ENCODE measurements at places on chromosomes 2 and 18. TPM values are rescaled to one million over a fixed set of nuclear protein-coding genes. Genes with fewer than 3 reads are reported as not detected.

RESP18 gene
- not detected for total RNA-seq

TNFRSF11A gene
- total RNA-seq, result 0.36 TPM

DNA sequence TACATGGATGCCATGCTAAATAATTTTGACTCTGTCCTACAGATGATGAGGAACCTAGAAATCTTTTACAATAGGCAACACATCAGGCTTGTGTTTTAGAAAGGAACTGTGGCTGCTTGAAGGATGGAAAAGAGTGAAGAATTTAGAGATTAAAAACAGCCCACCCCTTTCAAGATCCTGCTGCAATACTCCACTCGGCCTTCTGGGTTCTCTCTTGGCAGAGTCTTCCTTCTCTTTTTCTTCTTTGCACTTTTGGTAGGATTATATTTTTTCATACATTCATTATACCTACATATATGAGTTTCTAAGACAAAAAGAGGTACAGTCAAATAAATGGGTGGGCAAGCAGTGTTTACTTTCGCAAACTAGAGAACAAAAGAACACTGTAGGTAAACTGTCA lies 474.3 kb downstream of the ERBB4 start:
- no peak for DNase-seq

DNA sequence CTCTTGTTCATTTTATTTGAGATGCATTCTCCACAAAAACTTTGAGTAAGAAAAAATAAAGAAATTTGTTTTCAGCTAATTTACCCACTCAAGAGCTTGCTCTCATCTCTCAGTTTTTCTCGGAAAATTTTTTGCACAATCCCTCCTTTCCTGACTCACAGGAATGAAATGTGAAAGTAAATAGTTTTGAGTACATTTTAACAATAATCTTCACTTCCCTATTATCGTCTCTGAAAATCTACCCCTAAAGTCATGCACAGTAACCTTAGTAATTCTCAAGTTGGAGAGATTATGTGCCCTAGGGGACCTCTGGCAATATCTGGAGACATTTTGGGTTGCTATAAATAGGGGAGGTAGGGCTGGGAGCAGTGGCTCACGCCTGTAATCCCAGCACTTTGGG lies 2.6 kb downstream of the CYB5A start:
- peak; percentile 18 for DNase-seq

GRCh38 chr2:34533585-34534183 lies 934.6 kb upstream of the FAM98A start:
- no peak for DNase-seq

DNA sequence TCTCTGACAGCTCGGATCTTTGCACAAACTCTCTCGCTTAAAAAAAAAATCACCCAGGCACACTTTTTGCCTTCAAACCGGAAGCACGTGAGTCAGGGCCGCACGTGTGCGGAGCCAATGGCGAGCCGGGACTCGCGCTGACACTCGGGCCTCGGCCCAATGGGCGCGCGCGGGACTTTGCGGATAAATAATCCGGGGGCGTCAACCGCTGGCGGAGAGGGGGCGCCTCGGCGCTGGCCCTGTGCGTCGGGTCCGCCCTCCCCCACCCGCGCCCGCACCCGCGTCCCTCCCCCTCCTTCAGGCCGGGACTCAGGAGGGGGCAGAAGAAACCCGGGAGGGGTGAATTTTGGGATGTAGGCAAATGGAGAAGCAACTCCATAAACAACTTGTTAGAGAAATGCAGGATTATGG lies 319 bp upstream of the EN1 start:
- DNase-seq, result peak; percentile 34

DNA sequence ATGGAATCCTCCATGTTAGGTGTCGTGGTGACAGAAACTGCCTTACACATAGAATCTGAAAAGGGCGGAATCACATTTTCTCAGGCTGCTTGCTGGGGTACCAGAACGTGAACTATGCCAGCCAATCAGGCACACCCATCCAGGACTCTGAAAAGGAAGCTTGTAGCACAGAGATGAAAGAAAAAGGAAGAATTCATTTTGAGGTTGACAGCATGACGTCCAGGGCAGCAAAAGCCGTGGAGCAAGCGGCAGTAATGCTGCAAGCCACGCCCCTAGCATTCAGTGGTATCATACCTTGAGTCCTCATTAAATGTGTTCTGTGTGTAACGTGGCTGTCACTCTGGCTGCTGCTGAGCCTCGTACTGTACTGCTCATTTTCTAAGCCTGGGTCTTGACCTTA lies 304.0 kb downstream of the DYSF start:
- DNase-seq, result no peak

- no peak for DNase-seq
Measured at GRCh38 chr2:73084971-73085370, 13.5 kb upstream of the SFXN5 start.

- peak; percentile 60 for DNase-seq
Measured at GRCh38 chr2:96927405-96928171, 57.7 kb upstream of the SEMA4C start.

DNA sequence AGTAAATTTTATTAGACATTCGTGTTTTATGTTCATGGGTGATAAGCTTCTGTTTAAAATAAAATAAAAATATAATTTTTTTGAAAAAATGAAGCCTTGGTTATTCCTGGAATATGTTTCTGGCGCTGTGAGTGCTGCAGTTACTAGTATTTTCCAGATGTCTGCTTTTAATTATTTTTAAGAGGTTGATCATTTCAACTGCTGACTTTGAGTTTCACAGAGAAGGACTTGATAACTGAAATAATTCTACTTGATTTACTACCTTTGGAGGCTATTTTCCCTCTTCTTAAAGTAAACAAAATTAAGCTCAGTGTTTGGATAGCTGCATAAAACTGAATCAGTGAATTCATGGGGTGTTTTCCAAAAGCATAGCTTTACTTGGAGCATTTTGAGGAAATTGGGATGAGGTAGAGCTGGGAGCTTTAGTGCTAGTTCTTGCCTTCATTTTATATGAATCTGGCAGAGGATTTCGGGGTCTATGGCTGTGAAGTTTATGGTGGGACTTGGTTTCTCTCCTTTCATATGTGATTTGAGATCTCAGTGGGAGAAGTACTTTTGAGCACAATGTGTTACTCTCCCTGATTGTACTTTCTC lies 666.5 kb downstream of the DCDC2C start:
- DNase-seq, result no peak

- no peak for DNase-seq
Measured at GRCh38 chr18:77155031-77155430, 22.4 kb upstream of the MBP start.

DNA sequence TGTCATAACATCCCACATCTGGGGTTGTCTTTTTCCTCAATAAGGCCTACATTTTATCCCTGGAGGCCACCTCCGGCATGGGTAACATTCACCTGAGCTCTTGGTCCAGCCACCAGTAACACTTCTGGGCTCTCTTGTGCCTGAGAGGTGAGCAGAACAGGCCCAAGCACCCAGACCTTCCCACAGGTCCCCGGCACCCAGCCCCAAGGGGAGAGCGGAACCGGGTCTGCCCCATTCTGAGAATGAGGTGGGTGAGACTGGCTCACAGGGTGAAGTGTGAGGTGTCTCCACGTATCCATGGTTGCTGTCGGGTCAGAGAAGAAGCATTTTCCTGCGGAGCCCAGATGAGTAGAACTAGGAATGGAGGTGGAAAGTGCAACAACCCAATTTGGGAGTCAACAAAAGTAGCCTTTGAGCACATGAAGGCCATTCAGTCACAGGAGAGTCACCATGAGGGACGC lies 496.7 kb upstream of the MYT1L start:
- no peak for DNase-seq
